Omental fat pad (tissue), 4 donors: ENCODE measurements at places on chromosomes 12 and 14. TPM values are rescaled to one million over a fixed set of nuclear protein-coding genes. Genes with fewer than 3 reads are reported as not detected.

GRCh38 chr12:129483111-129483893, 420.5 kb downstream of the TMEM132D start:
- DNase-seq = no peak

DNA sequence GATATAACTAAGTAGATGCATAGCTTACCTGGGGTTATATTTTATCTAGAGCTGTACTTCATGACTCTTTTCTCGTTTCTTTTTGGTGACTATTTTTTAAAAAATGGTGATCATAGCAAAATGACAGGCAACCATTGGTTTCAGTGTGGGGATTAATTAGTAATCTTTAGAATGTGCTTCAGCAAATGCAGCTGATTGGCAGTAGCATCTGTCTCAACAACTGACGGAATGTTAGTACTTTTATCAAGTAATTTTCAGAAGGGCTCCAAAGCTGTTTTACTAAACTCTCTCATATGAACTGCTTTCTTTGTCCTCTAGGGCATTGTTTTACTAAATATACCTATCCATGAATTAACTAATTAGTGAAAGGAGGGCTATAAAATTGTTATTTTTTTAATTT, 117.6 kb downstream of the TRMT5 start:
- DNase-seq = no peak

DNA sequence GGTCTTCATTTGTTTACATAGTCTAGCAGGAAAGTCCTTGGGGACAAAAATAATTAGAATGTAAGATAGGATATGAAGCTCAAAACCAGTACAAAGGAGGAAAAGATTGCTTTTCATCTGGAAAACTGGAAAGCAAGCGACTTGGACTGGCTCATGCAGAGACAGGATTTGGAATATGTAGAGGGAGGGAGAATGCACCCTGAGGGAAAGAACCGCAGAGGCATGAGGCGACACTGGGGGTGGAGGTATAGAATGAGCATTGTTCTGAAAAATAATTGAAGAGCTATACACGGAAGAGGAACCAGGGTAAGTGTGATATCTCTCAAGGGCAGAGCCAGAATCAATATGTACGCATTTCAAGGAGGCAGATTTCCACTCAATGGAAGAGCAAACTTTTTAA, 85.5 kb downstream of the PLEKHG3 start:
- no peak for DNase-seq

- DNase-seq = no peak
Measured at GRCh38 chr12:109513051-109513450, 35.6 kb downstream of the UBE3B start.

GRCh38 chr12:11202811-11203210, 16.1 kb upstream of the TAS2R42 start:
- no peak for DNase-seq

Gene EPYC
- not detected for total RNA-seq
